PC-9 (cell line): ENCODE measurements at places on chromosomes 1 and 21. TPM values are rescaled to one million over a fixed set of nuclear protein-coding genes. Genes with fewer than 3 reads are reported as not detected.
A peak's percentile ranks its signal among the peaks of the same experiment; 100 is the strongest.

Gene TFF3
- not detected in 2 replicates for total RNA-seq

Gene NTNG1
- not detected in 2 replicates for total RNA-seq

Gene MAP1LC3C
- total RNA-seq = 0.68 and 1.2 TPM in 2 replicates

Gene PCBP3
- total RNA-seq = 0.65 TPM in 1 of 2 replicates, not detected in the other

Gene REG4
- total RNA-seq = not detected in 2 replicates

Gene FGR
- total RNA-seq = not detected in 2 replicates

Gene ADAMTS4
- 0.08 TPM in 1 of 2 replicates, not detected in the other for total RNA-seq

Gene PTPN7
- not detected in 2 replicates for total RNA-seq

GRCh38 chr1:246843876-246844275 is 87.9 kb downstream of the AHCTF1 start:
- DNase-seq = no peak

DNA sequence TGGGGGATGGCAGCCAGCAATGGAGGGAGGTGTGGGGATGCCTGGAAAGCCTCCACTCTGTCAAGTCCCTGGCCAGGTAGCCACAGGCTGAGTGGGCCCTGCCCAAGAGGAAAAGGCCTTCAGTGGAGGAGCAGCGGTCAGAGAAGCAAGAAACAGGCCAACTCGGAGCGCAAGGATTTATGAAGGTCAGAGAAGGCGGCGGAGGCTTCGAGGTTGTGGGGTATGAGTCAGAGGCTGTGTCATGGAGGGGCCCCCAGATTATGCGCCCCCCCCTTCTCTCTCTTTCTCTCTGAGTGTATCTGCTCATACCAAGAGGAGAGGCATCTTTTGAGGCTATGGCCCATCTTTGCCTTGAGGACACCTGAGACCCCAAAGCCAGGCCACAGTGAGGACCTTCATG is 99.5 kb downstream of the CASZ1 start:
- DNase-seq = no peak

DNA sequence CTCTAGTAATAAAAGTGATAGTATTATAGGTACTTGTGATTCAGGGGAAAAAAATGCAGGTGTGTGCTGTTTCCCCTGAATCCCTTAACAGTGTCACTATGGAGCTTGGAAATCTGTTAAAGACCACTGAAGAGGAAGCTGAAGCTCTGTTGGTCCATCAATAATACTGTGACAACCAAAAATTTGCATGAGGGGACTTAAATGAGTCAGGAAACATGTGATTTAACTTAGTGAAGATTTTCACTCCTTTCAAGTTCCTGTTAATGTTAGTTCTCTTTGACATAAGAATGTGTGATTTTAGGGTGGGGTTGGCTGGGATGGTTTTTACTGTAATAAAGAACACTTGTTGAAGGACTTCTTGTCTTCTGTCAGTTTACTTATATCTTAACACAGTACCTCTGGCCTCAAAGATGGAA is 32.0 kb downstream of the VANGL2 start:
- DNase-seq = no peak

DNA sequence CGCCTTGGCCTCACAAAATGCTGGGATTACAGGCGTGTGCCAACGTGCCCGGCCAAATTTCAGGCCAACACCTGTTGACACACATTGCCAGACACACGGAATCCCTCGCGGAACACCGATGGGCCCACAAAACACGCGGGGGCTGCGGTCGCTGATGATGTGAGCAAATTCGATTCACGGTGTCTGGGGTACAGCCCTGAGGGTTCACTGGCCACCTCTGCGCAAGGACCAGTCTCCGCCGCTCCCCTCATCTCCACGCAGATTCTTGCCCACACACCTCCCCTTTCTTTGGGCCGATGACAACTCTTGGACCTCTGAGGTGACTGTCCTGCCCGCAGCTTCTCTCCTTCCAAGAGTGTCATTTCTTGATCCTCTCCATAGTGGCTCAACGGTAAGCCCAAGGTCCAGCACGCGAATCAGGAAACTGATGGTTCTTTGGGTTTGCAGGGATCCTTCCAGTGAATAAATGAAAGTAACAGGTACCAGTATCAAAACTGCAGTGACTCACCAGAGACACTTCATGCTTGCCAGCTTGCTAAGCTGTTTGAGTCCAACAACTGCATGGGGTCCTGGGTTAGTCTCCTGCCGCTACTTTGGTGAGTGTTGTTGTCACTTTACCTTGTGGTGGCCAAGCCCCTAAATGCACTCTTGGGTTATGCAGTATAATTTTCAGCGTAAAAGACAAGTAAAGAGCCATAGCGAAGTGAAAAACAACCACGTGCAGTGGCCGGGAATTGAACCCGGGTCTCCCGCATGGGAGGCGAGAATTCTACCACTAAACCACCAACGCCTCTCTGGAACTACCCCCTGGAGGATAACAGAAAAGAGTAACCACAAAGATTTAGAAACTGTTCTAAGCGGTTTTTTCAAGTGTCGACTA is 11.0 kb upstream of the RNU1-3 start:
- DNase-seq = peak; percentile 76

GRCh38 chr1:9119745-9120144 is 9.2 kb downstream of the GPR157 start:
- DNase-seq = no peak

- DNase-seq = no peak
Measured at GRCh38 chr1:230698130-230698529, 15.8 kb downstream of the AGT start.

DNA sequence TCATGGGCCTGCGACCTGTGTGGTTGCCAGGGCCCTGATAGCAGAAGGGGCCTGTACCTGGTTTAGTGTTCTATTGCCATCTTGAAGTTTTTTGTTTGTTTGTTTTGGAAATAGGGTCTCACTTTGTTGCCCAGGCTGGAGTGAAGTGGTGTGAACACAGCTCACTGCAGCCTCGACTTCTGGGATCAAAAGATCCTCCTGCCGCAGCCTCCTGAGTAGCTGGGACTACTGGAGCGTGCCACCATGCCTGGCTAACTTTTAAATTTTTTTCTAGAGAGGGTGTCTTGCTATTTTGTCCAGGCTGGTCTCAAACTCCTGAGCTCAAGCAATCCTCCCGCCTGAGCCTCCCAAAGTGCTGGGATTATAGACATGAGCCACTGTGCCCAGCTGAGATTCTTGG is 72.9 kb downstream of the UBE2T start:
- DNase-seq = no peak

DNA sequence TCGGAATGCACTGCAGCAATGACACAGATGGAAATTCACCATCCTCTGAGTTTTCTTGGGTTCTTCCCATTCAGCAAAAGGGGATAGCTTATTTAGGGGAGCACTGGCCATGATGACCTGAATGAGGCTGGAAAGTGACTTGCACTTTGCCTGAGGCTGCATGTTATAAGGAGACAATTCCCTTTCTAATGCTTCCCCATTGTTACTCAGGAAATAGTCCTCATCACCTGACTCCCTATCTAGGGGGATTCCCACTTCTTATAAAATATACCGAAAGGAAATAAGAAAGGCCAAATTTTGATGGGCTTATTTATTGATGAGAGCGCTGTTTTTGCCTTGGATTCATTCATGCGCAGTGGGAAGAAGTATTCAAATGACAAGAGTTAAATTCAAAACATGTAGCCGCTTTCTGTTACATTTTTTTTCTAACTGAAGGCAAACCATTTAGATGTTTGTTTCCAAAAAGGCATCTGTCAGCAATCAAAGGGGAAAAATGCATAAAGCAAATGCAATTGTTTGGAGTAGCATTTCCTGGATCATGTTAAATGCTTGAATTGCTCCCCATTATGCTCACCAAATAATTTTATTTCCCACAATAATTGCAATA is 220.3 kb upstream of the NFIA start:
- DNase-seq = no peak

GRCh38 chr1:180040034-180040433 is 85.4 kb downstream of the CEP350 start:
- no peak for DNase-seq

DNA sequence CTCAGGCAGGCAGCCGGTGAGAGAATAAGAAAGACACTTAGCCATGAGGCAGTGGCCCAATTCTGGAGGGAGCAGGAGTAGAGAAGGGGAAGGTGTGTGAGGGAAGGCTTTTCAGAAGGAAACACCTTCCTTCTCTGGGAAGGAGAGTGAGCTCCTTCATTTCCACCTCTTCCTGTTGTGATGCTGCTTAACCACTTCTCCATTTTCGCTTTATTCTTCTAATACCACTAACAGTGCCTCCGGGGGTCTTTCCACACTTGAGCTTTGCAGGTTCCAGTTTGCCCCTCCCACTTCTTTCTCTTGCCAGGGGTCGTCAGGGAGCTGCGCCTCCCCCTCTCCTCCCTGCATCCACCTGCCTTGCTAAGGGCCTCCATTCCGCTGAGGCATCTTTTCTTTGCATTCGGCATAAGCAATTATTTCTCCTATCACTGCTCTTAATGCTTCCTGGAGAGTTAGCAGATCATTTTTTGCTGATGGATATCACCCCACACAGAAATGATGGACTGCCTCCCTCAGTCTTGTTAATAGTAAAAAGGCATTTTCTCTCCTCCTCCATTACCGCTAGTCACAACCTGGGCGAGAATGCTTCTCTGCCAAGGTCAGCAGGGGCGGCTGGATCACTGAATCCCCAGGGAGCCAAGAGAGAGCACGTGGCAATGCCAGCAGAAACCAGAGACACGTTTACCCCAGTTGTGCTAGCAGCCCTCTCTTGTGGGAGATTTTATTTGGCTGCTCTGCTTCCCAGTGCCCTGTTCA is 74.8 kb downstream of the ELAVL4 start:
- no peak for DNase-seq

GRCh38 chr1:93471911-93472310 is 24.0 kb downstream of the FNBP1L start:
- no peak for DNase-seq

DNA sequence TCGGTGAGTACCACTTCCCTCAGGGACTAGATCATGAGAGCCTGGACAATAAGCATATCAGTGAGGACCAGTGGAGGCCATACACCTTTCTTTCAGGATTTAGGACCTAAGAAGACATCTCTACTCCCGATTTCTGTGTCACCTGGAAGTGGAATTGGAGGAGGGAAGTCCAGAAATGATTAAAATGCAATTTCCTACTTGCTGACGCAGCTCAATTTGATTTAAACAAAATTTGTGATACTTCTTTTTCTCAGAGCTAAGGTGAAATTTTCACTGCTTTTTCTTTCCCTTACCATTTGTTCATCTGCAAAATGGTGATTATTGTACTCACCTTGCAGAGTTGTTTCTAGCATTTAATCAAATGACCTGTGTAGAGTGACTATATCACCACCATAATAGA is 38.8 kb upstream of the BTG3 start:
- DNase-seq = no peak

DNA sequence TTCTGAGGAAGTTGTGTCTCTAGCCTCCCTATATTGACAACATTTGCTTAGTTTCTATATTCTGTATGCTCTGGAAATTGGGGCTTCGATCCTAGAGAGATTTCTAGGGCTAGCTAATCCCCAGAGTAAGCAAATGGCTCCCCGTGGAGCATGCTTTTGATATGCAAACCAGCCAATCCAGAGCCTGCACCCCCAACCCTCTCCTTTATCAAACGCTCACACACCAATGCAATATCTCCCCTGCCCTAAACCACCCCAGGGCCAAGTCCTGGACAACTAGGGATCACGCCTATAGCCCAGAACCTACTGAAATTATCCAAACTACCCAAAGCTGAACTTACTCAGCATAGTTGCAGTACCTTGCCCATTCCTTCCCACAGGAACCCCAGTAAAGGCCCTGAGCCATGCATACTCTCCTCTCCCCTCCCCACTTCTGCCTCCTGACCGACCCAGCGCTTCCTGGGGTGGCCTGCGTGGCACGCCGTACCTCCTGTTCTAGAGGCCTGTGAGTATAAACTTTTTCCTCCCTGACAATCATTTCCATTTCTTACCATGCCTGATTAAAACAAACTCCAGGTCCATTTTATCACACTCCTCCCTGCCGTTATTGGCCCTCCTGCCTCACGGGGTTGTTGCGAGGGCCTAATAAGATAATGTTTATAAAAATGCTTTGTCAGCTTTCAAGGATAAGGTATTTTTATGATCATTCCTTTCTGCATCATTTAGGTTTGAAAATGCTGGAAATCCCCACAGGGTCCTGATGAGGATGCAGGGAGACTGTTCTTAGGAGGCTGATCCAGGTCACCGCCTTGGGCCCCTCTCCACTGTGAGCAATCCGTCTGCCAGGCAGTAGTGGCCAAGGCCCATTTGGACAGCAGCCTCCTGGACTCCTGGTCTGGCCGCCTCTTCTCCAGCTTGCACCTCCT is 102.7 kb downstream of the TENT5C start:
- DNase-seq = no peak
